Islet precursor cell (in vitro differentiated cells): ENCODE measurements at places on chromosomes 13 and 19.
A peak's percentile ranks its signal among the peaks of the same experiment; 100 is the strongest.

GRCh38 chr13:49517461-49517860 is 21.7 kb downstream of the PHF11 start:
- no peak for DNase-seq

- peak; percentile 50 for DNase-seq
Measured at GRCh38 chr19:32227561-32228165, 117.7 kb upstream of the ZNF507 start.

DNA sequence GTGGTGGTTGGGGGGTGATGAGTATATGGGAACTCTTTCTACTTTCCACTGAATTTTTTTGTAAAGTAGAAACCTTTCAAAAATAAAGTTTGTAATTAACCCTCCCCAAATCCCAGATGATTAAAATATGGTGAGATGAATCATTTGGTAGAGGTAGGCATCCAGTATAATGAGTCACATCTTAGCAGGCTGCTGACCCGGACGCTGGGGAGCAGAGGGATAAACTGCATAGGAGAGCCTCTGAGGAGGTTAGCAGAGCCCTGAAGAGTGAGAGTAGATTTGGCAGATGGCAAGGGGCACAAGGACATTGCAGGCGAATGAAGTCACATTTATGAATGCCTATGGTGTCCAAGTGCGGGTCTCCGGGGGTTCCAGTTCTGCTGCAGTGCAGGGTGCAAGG is 293.8 kb downstream of the FGF9 start:
- no peak for DNase-seq

DNA sequence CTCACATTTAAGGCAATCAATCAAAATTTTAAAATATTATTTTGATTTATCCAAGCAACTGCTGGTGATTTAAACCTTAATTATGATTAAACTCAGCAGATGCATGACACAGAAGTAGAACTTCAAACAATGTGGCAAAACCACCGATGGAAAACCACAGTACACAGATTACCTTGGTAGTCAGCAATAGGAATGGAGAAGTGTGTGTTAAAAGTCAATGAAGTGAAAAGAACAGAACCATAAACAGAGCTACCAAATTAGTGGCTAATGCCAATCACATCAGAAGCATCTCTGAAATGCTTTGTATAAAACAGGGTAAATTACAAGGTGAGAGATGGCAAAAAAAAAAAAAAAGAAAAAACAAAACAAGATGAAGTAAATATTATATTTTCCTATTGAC is 31.2 kb downstream of the KATNAL1 start:
- no peak for DNase-seq

- DNase-seq, result no peak
Measured at GRCh38 chr13:58254943-58255342, 623.4 kb downstream of the PCDH17 start.

GRCh38 chr19:56141417-56141993 is 418 bp downstream of the ZNF444 start:
- DNase-seq, result no peak

GRCh38 chr19:13300421-13301030 is 150.3 kb downstream of the IER2 start:
- DNase-seq, result no peak

DNA sequence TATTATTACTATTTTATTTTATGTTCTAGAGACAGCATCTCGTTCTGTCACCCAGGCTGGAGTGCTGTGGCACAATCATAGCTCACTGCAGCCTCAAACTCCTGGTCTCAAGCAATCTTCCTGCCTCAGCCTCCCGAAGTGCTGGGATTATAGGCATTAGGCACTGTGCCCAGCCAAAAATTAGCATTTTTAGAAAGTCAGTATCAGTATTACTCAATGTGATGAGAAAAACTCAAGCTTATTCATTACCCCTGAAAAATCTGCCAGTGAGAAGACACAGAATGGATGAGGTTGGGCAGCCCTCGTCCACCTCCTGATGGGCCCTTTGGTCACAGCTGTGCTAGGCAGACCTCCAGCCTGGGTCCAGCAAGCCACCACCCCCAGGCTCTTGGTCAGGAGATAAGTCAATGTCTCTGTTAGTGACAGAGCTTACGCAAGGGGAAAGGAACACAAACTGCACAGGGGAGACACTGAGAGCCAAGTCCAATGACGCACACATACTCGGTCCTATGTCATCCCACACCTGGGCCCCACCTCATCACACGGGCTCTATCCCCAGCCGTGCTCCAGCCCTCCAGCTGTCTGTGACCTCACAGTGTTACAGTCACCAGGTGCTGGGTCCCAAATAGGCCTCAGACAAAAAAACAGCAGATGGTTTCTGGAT is 19.8 kb downstream of the PEPD start:
- DNase-seq, result no peak

DNA sequence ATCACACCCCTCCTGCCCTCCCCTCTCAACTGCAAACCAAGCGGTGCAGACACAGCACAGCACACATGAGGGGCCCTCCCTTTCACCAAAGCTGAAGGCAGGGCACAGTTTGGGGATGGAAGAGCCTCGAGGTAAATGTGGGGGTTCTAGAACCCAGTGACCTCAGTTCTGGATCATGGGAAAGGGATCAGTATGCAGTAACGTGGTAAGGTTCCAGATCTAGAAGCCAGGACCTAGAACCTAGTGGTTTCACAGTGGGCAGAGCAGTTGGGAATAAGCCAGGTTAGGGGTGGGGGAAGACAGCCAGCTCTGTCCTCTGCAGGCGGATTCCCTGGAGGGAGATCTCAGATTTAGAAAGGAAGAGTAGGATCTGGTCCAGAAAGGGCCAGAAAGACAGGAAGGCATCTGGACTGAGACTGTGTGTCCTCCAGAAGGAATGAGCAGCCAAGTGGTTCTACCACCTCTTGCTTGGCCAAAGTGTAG is 3.1 kb downstream of the FTL start:
- no peak for DNase-seq

GRCh38 chr19:47848823-47849473 is 10.1 kb upstream of the TPRX2 start:
- peak; percentile 67 for DNase-seq

GRCh38 chr13:84847107-84847506 is 952.1 kb downstream of the SLITRK6 start:
- DNase-seq, result no peak

DNA sequence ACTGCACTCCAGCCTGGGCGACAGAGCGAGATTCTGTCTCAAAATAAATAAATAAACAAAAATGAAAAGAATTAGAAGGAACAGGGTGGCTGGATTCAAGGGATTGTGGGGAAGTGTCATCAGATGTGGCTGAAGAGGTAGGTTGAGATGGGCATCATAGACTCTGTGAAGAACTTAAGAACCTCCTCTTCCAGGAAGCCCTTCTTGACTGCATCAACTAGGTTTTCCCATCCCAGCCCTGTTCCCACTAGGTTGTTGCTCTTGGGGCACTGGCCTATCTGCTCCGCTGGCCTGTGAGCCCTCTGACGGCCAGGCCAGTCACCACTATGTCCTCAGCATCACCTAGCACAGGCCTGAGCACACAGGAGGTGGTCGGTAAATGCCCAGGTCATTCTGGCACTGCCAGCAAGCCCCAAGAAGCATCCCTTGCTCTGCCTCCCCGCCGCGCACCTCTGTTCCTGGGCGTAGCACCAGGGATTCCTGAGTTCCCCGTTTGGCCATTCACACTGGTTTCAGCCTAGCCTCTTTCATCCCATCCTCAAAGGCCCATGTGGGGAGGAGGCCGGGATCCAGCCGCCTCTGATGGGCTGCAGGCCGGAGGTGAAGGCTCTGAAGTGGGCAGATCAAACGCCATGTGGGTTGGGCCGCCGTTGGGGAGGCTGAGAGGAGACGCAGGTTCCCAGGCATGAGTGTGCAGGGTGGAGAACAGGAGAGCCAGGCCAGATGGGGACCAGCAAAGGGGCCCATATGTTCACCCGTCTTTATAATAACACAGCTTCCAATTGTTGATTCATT is 27.6 kb upstream of the SLC1A5 start:
- no peak for DNase-seq
